Stimulated activated CD4-positive, alpha-beta T cell treated with anti-CD3 and anti-CD28 coated beads, Interleukin-1b, Interleukin-23, amount 100 ng/mL, for 4 hours (primary cell): ENCODE measurements at places on chromosomes 5 and 9.

- no peak for DNase-seq
Observed at GRCh38 chr5:113320273-113320780, 114.5 kb downstream of the TSSK1B start.

- no peak for DNase-seq
Observed at GRCh38 chr9:128003966-128004604, 23.3 kb upstream of the EEIG1 start.

DNA sequence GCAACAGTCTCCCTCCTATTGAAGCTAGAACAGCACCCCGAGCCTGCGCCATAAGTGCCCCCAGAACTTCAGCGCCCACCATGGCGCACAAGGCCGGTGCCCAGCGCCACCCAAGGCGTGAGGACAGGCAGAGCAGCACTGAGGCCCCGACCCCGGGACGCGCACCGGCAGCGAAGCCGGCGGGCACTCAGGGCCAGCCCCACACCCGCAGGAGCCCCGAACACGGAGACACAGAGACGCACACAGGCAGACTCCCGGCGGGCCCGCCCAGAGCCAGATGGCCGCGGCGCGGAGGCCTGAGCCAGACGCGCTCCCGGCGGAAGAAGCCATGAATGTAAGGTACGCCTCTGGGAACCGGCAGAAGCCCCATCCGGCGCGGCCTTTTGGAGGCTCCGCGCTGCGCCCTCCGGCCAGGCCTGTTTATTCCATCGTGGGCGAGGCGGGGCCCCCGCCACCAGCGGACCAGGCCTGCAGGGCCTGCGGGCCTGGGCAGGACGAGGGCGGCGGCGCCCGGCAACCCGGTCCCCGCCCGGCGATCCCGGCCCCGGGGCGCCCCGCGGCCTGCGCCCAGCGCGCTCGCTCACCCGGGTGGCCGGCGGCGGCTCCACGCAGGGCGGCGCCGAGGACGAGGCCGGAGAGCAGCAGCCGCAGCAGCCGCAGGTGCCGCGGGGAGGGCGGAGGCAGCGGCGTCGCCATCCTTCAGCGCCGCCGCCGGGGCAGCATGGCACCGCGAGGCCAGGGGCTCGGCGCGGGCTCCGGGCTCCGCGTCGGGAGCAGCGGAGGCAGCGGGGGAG lies 486 bp downstream of the NPDC1 start:
- no peak for DNase-seq

DNA sequence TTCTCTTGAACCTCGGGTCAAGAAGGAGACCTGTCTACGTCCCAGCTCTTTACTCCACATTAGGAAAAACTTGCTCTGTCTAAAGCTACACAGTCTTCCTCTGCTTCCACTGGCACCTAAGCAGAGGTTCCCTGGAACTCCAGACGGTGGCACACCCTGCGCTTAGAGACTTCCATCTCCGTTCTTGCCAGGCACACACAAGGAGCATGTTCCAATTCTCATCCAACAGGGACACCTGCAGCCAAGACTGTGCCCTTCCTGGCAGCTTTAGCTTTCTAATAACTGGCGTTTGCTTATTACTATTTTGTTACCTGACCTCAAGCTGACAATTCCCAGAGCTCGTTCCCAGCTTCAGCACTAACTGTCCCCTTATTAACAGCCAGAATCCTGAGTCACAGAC lies 16.0 kb downstream of the CAPSL start:
- no peak for DNase-seq

GRCh38 chr9:4382722-4383317 lies 83.0 kb upstream of the GLIS3 start:
- no peak for DNase-seq

DNA sequence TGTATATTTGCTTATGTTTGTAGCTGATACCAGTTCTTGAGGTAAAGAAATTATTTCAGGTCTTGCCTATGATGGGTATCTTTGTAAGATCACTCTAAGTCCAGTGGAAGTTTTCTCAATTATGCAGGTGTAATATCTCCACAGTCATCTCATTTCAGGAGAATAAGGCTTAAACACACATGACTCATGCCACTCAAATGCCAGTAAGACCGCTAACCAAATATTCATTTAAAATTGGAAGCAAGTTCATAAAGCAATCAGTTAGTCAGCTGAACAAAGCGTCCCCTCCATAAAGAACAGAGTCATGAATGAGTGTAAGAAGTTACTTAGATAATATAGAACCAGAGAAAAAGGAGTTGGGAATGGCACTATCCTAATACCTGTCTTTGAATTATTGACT lies 248.7 kb downstream of the LURAP1L start:
- no peak for DNase-seq

GRCh38 chr5:179261301-179262125 lies 83.7 kb downstream of the ADAMTS2 start:
- no peak for DNase-seq

- no peak for DNase-seq
Observed at GRCh38 chr5:31581498-31582099, 49.5 kb downstream of the C5orf22 start.

GRCh38 chr9:135589596-135590485 lies 28.3 kb downstream of the PAEP start:
- DNase-seq = no peak

- DNase-seq = no peak
Observed at GRCh38 chr5:6950250-6950649, 237.0 kb downstream of the TENT4A start.

GRCh38 chr9:69476016-69476415 lies 151.0 kb downstream of the ENTREP1 start:
- DNase-seq = no peak

DNA sequence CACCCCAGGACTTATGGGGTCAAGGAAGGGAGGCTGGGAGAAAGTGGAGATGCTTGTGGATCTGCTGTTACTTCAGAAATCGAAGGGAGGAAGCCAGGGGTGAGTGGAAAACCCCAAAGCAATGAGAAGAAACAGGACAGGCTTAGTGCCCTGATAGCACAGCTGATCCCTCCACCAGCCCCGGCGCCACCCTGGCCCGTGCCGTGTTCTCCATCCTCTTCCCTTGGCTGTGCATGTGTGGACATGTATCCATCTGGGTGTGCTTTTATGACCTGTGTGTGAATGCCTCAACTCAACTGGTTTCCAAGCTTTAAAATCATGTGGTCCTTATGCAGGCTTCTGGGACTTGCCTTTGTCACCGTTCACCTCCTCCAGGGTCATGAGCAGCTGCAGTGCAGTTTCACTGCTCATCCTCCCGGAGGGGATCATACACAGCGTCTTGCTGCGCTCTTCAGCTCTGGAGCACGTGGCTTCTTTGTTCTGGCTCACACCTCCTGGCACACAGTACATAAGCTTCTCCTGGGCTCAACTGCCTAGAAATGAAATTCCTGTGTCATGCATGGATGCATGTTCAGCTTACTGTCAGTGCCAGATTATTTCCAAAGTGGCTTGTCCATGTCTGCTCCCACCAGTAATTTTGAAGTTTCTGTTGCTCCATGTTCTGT lies 58.2 kb downstream of the IPPK start:
- no peak for DNase-seq

DNA sequence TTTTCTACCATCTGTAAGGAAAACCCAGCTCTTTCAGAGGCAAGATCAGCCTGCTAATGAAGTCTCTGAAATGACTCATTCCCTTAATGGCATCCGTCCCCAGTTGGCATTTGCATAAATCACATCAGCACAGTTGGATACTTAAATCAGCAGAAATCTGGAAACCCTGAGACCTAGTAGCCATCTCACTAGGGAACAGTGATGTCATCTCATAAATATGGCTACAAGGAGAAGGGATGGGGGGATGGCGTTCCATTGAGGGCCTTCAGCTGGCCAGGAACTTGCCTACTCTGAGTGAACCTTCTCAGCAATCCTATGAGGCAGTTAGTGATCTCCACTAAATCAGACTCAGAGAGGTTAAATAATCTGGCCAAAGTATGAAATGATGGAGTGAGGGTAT lies 81.8 kb downstream of the CMYA5 start:
- DNase-seq = no peak

GRCh38 chr5:169895926-169896325 lies 84.4 kb downstream of the INSYN2B start:
- no peak for DNase-seq

GRCh38 chr5:151110992-151111391 lies 30.2 kb upstream of the TNIP1 start:
- DNase-seq = no peak

DNA sequence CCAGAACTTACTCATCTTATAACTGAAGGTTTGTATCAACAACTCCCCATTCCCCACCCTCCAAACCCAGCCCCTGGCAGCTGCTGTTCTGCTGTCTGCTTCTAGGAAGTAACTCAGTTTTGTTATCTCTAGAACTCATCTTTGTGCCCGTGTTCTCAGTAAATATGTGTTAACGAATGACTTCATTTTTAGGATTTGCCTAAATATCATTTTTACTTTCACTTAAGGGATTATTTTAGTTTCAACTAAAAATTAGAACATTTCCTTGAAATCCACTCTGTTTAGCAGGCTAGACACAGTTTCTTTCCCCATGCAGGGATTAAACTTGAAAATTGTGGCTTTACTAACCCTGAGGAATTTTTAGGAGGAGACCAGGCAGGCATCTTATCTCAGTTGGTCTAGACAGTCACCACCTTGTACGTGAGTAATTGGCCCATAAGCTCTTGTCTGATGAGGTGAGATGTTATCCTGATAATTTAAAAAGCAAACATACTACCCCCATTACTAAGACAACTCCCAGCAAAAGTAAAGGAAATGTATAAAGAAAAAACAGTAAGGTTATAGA lies 68.2 kb upstream of the TNFAIP8 start:
- DNase-seq = no peak

- DNase-seq = no peak
Observed at GRCh38 chr9:88533951-88534455, 975 bp upstream of the NXNL2 start.

GRCh38 chr5:61802456-61802855 lies 470.4 kb downstream of the ZSWIM6 start:
- DNase-seq = no peak

DNA sequence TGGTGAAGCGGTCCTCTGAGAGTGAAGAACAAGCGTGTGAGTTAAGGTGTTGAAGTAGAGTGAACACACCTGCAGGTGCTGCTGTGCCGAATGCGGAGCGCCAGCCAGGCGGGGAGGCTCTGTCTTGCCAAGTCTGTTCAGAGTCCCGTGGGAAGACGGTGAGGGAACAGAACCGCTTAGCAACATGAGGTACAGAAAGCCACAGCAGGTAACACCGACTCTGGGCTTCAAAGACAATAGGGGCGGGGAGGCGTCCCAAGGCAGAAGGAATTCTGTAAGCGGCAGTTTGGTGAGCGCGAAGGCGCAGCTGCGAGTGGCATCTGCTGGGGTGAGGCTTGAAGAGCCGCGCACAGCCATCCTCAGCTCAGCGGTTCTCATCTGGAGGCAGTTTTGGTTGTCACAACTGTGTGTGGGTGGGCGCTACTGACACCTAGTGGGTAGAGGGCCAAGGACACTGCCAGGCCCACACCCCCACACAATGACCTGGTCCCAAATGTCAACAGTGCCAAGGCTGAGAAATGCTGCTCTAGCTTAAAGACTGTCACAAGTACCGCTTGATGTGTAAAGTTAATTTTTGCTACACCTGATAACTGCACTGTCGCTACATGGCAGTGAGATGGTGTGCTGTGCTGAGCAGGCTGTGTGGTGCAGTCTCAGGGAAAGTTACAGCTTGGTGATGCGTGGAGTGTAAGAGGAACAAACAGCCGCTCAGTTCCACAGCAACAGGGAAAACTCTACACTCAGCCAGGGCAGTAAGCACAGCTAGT lies 67.4 kb upstream of the TBC1D9B start:
- no peak for DNase-seq

DNA sequence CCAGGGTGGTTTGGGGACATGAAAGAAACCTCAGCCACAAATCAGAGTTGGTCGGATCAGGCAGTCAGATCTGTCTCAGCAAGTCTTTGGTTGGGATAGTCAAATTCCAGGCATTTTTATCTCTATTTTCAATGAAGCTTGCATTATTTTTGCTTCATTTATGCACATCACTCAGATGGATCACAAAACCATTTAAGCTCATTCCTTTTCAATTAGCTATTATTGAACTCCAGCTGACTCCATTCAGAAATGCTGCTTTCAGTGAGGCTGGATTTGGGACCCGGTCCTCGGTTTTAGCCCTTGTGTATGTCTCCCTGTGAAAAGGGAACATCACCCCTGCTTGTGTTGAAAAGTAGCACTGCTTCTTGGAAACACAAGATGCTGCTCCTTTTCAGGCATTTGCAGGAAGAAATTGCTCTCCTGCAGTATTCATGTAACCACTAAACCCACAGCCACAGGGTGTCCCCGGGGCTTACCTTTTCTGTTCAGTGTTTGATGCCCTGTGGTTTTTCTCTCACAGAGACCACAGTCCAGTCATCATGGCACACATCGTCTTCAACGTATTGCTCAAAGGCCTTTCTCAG lies 232.9 kb downstream of the NFIB start:
- DNase-seq = no peak

- no peak for DNase-seq
Observed at GRCh38 chr5:13331585-13331984, 612.9 kb downstream of the DNAH5 start.

- no peak for DNase-seq
Observed at GRCh38 chr5:53503562-53504218, 23.3 kb downstream of the FST start.

DNA sequence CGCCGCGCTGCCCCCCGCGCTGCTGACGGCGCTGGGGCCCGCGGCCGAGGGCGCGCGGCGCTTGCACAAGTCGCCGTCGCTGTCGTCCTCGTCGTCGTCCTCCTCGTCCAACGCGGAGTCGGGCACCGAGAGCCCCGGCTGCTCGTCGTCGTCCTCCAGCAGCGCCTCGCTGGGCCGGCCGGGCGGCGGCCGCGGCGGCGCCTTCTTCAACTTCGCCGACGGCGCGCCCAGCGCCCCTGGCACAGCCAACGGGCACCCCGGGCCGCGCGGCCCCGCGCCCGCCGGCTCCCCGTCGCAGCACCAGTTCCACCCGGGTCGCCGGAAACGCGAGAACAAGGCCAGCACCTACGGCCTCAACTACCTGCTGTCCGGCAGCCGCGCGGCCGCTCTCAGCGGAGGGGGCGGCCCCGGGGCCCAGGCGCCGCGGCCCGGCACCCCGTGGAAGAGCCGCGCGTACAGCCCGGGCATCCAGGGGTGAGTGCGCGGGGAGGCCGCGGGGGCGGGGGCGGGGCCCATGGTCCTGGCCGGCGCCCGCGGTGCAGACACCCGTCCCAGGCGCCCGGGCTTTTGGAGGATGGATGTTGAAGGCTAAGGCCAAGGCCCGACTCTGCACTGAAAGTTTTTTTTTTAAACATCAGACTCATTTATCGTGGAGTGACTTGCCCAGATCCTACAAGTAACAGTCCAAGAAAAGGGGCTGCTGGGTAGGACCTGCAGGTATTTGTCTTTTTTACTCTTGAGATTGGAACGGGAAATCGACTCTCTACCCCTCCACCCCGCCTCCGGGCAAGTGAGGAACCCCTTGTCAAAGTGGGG lies 1.2 kb downstream of the TENT4A start:
- DNase-seq = no peak

DNA sequence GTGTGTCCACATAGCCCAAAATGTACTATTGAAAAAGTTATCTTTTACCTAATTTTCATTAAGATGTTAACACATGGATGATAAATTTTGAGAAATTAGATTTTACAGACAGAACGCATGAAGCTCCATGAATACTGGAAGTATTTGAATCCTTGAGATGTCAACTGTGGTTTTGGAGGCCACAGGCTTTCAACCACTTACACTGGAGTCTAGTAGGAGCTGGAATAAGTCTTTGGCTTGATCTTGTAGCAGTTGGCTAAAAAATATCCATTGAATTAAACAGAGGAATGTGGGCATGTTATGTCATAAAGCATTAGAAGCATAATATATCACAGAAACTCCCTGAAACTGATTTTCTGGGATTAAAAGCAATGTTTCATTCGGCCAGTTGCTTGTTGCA lies 52.9 kb downstream of the CAMK4 start:
- DNase-seq = no peak
